ENCODE measurements at places on chromosomes 3 and 15. TPM values are rescaled to one million over a fixed set of nuclear protein-coding genes. Genes with fewer than 3 reads are reported as not detected.

DNA sequence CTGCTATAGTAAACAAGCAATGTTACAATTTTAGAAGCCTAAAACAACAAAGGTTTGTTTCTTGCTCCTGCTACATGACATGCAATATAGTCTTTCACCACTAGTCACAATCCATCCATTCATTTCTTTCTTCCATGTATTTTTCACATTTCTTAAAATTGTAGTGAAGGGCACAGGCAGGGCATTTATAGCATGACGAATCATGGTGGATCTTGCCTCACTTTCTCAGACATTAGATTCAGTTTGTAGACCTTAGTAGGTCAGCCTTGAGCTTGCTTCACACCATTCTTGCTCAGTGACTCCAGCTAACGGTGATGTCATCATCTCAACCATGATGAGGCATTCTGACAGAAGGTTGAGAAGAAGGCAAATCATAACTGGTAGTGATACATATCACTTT is 546.8 kb downstream of the TBL1XR1 start:
- no peak for DNase-seq

DNA sequence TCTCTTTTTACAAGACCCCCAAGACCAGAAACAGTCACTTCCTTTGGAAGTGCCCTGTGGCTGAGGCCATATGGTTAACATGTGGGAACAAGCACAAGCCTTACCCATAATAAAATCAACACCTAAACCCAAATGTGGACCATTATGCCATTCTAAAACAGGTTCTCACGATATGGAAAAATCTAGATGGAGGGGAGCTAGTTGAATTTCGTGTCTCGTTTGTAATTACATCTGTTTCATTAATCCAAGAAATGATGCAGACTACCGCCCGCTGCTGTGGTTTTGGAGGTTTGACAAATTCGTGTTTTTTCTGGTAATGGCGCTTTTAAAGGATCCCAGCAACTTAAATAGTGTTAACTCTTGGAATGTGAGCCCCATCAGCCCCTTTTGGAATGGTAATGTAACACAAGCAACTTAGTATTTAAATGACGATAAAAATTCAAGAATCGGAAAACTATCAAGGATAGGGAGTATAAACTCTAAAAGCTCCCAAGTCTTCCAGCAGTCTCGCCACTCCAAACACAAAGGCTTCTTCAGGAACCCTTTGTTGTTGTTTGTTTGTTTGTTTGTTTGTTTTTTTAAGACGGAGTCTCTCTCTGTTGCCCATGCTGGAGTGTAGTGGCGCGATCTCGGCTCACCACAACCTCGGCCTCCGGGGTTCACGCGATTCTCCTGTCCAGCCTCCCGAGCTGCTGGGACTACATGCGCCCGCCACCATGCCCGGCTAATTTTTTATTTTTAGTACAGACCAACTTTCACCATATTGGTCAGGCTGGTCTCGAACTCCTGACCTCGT is 1.1 kb downstream of the CNBP start:
- DNase-seq, result no peak

DNA sequence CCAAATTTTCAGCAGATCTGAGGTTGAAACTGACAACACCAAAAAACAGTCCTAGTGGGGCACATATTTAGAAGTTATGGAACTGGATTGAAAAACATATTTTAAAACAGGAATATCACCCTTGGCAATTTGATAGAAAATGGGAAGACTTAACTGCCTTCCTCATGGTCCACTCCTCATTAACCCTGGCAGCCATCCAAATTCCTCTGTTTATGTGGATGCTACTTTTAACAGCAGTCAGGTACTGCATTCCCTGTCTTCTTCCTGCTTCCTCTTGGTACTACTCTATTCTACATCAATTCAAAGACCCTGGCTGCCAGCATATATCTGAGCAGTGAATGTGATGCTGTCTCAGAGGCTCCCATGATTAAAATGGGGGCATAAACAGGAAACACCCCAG is 54.3 kb downstream of the PDE8A start:
- no peak for DNase-seq

- no peak for DNase-seq
These were observed 72.0 kb downstream of the RAD18 start for GRCh38 chr3:8891303-8891702.

DNA sequence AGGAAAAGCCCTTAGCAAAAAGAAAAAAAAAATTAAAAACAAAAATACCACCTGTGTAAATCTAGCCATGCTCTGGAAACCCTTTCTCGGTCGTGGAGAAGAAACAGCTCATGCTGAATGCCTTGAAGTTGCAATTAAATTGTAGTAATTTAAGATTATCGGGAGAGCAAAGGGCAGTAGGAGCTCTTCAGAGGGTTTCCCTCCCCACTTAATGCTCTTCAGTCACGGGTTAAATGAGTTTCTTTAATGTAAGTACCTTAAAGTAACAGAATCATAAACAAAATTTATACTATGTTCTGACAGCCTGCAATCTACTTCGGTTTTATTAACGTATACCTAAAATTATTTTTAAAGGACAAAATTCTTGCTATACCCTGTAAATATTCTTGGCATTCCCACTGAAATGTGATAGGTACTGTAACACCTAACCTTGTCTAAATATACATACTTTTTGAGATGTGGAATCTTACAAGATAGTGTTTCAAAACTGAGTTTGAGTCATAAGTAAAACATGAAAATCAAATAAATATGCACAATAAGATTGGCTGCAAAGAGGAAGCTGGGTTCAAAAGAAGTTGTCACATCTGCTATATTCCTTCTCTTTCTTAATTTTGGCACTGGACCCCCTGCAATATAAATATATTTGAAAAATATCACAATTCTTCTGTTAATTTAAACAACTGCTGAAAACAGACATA is 5.3 kb downstream of the FOXP1 start:
- no peak for DNase-seq

- DNase-seq, result no peak
These were observed 9.0 kb downstream of the NIPA1 start for GRCh38 chr15:22795206-22796063.

DNA sequence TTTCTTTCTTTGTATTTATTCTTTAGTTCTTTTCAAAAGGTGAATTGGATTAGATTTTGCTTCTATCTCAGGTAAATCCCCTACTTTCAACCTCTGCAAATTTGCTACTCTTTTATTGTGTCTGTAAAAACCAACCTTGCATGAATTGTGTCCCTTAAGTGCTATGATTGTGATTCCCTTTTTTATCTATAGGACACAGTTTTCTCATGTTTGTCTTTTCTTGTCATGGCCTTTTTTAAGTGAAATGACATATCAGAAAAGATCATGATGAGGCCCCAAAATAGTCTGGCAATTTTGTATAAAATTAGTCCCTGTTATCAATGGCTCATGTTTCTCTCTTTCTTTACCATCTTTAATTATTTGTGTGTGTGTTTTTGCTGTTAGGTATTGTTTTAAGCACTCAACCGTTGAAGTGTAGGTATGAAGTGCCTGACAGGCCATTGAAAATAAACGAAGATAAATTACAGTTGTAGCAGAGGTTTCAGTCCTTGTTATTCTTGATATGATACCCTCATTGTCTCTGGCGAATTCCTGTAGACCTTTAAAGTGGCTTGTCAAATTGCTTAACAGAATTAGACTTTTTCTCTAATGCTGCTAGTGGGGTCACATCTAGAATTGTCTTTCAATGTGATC is 184.3 kb downstream of the UBE2E2 start:
- DNase-seq, result no peak

GRCh38 chr3:52248816-52249547 is 3.4 kb downstream of the PPM1M start:
- DNase-seq, result no peak

DNA sequence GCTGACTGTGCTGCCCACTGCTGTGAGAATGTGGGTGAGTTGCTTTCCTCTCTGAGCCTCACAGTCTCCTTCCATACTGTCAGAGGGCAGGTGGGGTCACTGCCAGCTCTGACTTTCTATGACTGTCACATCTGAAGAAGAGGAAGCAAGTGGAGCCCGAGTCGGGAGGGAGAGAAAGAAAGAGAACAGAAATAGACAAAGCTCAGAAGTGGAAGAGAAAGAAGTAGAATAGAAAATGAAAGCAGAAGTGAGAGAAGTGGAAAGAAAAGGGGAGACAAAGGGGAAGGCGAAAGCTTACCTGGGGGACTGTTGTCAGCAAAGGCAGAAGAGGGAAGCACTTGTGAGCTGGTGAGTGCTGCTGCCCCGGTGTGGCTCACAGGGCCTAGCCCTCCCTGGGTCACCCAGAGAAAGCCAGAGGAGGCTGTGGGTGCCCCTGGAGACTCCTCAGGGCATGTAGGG is 57.9 kb downstream of the EPHB1 start:
- no peak for DNase-seq

DNA sequence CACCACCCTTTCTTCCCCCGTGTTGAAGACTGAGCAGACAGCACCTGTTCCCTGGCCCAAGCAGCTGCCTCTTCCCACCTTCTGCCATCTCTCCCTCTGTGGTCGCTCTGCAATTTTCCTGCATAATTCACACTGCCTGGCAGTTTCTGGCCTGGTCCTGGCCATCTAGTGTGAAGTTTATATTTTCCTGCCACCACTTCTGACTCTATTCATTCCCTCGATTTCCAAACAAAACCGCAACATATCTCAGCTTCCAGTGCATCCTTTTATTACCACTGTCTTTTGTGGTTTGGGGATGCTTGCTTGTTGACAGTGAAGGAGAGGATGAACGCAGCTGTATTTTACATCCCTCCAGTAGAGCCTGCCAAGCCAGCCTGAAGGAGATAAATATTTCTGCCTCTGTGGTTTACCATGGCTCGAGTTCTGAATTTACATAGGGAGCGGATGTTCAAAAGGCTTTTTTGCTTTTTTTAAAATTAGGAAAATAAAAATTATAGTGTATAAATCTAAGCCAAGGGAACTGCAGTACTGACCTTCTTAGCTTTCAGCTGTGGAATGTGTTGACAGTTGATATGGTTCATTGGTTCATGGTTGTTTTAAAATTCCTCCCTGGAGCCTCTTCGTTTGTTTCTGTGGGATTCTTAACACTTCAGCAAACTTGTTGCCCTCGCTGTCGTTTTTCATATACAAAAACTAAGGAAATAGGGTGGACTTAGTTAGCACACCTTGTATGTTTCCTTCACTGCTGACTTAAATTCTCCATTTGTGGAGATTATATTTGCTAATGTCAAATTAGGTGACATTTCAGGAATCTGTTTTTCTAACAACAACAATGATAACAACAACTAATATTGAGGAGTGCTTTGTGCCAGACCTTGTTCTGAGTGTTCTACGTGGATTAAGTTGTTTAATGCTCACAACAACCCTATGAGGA is 250.5 kb downstream of the ADAMTSL3 start:
- peak; percentile 38 for DNase-seq

DNA sequence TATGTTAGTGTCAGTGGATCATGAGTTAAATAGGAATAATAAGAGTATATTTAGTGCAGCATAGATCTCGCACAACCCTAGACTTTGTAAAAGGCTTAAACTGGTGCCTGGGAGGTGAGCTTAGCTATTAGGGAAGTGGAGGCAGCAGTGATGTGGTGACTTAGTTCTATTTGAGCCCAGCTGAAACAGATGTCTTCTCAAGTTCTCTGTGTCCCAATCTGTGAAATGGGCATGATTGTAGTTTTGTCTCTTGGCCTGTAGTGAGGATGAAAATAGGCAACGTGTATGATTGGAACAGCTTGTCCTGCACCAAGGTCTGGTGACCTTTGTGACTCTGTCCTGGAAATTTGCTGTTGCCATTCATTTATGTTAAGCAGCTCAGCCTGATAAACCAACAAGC is 34.7 kb downstream of the EBLN2 start:
- no peak for DNase-seq

DNA sequence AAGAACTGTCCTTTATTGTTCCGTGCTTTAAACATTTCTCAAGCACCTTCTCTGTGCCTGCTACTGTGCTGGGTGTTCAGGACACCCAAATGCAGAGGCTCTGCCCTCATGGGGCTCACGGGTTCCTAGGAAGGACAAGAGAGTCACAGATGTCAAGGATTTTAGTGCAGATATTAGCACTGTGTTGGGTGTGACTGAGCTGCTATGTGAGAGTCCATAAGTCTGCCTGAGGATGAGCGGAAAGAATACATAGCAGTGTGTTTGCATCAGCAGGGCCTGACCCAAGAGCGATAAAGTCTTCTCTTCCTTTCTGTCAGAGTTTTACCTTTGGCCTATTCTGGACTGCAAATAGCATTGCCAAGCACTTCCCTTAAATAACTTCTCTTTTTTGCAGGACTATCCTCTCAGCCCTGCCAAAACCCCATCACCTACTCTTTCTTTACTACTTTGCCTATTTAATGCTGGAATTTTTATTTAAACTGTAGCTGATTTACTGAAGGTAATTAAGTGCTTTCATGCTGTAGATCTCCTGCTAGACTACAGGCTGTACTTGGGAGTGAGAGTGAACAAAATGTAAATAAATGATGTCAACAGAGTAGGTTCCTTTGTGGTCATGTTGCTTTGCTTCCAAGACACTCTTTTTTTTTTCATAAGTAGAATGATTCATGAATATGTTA is 459.4 kb upstream of the TPRG1 start:
- no peak for DNase-seq

- no peak for DNase-seq
These were observed 40.0 kb upstream of the GCNT3 start for GRCh38 chr15:59571606-59572005.

GRCh38 chr3:39808467-39809180 is 785 bp upstream of the MYRIP start:
- DNase-seq, result peak; percentile 16

DNA sequence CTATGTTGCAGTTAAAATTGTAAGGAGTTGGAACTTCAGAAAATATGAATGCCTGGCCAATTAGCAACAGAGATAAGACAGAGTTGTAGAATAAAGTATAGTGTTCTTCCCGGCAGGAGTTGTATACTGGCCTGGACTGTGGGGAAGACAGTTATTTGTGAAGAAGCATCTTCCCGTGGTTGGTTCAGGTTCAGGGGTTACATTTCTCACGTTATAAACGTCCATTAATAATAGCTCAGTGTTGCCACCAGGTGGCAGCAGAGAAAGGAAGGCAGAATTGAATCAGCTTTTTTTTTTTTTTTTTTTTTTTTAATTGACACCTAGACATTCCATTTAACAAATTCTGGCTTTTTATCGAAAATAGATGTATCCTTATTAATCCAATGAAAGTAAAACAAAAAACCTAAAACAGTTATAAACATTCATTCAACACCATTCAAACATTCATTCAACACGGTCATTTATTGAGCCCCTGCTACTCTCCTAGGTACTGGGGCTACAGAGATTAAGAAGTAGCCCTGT is 66.4 kb upstream of the NR2E3 start:
- peak; percentile 76 for DNase-seq

GRCh38 chr15:42253300-42253699 is 19.7 kb upstream of the GANC start:
- DNase-seq, result no peak

GRCh38 chr15:47513471-47513870 is 203.8 kb upstream of the SEMA6D start:
- no peak for DNase-seq

- no peak for DNase-seq
These were observed 53.4 kb upstream of the APEH start for GRCh38 chr3:49620728-49621127.

Gene ITIH3
- polyA plus RNA-seq, result 3.1 TPM

Gene CPNE9
- polyA plus RNA-seq, result 0.29 TPM

Gene IGSF11
- polyA plus RNA-seq, result 0.89 TPM

Gene FGD5
- 40.1 TPM for polyA plus RNA-seq

Gene SLC24A1
- 26.4 TPM for polyA plus RNA-seq

Gene ADAMTS9
- 60.2 TPM for polyA plus RNA-seq

Gene CHRNA3
- polyA plus RNA-seq, result 0.26 TPM

Gene SCAANT1
- polyA plus RNA-seq, result 1.7 TPM

Gene MST1R
- 7.1 TPM for polyA plus RNA-seq
